ENCODE measurements at places on chromosomes 2 and 18.

GRCh38 chr18:43590182-43590903, 313.1 kb upstream of the SYT4 start:
- no peak for DNase-seq

DNA sequence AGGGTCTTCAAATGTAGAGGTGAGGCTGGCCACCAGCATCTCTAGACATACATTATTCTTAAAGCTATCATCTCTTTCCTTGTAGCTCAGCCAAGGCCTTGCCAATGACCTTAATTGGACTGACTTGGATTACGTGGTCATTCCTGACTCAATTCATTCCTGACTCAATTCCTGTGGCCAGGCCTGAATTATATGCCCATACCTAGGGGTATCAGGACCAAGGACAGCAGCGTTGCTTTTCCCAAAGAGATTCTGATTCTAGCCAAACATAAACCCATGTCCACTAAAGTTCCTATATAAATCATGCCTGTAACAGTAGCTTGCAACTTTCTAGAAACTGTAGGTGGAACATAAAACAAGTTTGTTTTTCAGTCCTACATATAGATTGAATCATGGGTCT, 231.7 kb downstream of the ARL6IP6 start:
- DNase-seq = no peak

DNA sequence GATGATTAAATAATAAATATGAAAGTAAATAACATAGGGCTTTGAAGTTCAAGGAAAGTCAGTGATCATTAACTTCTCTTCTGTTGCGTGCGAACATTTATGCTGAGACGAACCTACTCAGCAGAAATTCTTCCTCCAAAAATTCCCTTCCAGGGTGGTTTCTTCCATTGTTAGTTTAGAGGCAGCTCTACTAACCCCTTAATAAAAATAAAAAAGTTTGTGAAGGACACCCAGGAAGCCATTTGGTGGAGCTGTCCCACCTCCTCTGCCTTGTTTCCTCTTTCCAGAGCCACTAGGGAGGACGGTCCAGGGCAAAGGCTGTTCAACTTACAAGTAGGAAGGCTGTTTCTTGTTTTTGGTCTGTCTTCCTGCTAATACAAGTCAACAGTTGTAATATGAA, 2.1 kb upstream of the SMAD2 start:
- DNase-seq = no peak

DNA sequence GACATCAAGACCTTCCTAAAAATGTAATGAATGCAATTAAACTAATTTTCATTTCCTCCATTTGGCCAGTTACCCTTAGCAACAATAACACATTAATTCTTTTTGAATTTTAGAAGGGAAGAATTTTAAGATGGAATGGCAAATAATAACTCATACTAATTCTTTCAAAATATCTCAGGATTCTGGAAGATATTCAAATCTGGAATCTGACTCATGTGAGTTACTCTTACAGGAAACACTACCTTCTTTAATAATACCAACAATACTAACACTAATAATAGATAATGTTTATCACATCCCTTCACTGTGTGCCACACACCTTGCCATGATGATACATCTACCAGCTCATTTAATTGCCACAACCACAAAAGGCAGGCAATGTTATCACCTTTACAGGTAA, 46.4 kb downstream of the ZNF521 start:
- DNase-seq = no peak

DNA sequence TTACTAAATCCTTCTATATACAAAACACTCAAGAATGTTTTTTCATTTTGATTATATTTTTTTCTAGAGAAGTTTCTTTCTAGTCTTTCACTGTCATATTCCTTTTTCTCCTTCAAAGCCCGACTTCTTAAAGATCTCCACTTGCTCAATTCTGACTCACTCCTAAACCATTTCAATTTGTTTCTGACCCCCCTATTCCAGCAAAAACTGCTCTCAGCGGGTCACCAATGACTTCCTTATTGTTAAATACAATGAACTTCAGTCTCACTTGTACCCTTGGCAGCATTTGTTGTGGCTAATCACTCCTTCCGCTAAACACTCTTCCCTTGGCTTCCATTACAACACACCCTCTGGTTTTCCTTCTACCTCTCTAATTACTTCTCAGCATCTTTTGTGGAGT, 111.1 kb upstream of the RBBP8 start:
- no peak for DNase-seq
